ENCODE measurements at places on chromosomes 4 and X.
A peak's percentile ranks its signal among the peaks of the same experiment; 100 is the strongest.

DNA sequence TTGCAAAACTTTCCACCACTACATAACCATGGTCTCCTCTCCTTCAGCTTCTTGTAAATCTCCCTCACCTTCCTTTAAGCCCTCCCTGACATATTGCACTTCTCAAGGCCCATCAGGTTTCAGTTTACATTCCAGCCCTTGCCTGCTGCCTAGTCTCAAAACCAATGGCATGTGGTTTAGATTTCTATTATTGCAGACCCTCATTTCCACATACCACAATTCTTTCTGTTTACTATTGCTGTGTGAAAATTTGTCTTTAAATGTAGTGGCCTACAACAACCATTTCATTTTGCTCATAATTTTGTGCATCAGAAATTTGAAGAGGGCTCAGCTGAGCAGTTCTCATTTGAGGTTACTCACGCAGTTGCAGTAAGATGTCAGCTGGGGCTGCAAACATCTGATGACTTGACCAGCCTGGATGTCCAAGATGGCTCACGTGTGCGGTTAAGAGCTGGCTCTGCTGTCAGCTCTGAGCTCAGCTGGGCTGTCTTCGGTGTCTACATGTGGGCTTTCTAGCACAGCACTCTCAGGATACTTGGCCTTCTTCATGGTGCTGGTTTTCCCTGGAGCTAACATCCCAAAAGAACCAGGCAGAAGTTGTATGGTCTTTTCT is 29.9 kb upstream of the SOD3 start:
- peak; percentile 53 for DNase-seq

- no peak for DNase-seq
These were observed 82.6 kb upstream of the HS3ST1 start for GRCh38 chr4:11511321-11511720.

- peak; percentile 70 for DNase-seq
These were observed 101.7 kb downstream of the CHIC2 start for GRCh38 chr4:53962516-53963225.

- DNase-seq = no peak
These were observed 32.9 kb downstream of the HERC6 start for GRCh38 chr4:88411491-88412096.

GRCh38 chrX:153244767-153245166 is 65.7 kb downstream of the MAGEA1 start:
- DNase-seq = no peak

DNA sequence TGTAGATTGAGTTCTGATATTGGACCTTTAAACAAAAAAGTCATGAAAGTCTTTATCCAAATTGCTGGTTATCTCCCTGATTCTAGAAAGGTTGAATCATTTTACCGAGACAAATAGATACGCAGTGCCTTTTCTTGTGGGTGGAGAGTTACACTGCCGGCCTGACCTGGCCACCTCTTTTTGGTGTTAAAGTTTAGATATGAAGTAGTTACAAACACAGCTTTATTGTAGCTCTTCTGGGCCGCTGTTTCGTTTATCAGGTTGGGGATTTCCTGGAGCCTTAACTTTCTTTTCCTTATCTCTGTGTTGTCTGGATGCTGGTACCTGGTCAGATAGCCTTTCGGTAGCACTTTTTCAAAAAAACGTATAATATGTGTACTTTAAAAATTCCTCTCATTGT is 31.0 kb downstream of the FNIP2 start:
- DNase-seq = no peak

DNA sequence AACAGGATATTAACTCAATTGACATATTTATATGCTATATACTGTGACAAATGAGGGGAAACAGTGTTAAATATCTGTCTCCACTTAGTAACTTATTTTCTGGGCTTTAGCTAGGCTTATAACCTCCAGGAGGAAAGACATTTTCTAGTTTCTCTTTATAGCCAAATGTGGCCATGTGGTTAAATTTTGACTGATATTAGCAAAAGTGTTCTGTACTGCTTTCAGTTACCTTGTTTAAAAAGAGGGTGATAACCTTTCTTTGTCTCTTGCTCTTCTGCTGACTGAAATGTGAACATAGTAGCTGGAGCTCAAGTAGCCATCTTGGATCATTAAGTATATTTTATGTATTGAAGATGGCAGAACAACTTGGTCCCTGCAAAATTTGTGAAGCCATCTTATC is 253.7 kb downstream of the PDHA2 start:
- no peak for DNase-seq

DNA sequence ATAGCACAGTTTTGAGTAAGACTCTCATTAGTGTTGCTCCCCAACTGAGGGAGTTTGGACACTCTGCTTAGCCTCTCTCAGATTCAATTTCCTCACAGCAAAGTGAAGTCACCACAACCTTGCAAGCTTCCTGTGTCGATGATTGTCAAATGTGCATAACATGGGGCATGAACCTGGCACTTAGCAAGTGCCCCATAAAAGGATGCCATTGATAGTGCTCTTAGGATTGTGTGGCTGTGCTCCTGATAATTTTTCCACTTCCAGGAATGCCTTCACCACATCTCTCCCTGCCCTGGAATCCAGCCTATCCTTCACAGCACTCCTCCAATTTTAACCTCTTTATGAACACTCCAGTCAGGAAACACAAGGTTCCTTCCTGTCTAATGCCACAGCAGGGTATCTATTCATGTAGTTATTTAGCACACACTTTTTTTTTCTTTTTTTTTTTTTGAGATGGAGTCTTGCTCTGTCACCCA is 309.4 kb downstream of the PPP3CA start:
- no peak for DNase-seq

- peak; percentile 70 for DNase-seq
These were observed 189.1 kb upstream of the C1QTNF7 start for GRCh38 chr4:15238720-15239119.

DNA sequence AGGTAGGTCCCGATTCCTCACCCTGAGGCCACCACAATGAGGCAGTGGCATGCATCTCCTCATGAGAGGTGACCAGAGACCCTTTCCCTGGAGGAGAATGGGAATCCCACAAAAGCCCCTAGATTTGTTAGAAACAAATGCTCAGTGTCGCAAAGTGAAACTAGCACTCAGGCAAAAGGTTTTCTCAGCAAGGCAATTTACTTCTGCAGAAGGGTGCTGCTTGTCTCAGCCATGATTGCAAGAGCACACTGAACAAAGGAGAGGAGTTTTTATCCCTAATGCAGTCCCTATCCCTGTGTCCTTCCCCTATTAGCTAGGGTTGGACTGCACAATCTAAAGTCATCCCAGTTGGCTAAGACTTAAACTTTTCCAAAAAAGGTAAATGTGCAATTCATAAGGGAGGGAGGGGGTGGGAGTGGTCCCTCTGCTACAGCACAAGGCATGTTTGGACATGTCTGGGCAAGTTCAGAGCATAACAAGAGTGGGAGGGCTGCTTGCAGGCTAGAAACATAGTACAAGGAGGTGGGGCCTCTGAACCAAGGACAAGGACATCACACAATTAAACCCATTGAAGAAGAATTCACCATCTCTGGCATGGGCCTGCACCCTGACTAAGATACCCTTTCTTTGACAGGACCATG is 185.3 kb downstream of the CCNG2 start:
- DNase-seq = no peak

DNA sequence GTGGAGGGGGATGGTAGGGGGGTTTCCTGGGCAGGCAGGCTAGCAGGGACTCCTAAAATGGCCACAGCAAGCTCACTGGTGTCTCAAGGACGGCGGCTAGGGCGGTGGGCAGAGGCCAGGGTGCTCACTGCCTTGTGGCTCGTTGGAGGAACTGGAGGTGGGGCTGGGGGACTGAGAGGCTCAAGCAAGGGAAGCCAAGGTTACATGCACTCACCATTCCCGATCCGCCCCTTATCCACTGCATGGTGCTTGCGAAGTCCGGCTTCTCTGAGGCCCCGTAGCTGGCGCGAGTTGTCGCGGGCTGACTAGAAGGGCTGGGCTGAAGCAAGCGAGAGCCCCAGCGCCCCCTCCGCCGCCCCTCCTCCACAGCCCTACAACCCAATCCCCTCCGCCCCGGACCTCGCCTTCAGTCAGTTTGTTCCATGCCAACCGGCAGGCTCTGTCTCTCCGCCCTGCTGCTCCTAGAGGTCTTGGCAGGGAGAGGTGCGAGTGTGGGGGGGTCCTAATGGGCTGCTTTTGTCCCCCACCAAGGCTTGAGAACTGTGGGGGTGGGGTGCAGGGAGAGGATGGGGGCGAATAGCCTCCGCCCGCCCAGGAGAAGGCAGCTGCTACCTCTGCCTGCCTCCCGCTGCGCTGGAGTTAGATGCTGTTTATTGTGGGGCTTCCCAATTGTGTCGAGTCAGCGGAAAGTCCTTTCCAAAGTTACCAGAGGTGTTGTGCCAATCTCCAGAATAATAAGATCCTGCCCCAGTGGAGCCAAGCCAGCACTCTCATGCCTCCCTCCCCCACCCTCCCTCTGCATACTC is at the start of gene ARHGEF9:
Gene ARHGEF9, minus strand, starts transcription at position 313 of the 806 bp plus-strand sequence. Its CDS starts 69 bp downstream, at position 244.
- peak; percentile 10 for DNase-seq

GRCh38 chr4:154184238-154184637 is 307.4 kb downstream of the DCHS2 start:
- no peak for DNase-seq

DNA sequence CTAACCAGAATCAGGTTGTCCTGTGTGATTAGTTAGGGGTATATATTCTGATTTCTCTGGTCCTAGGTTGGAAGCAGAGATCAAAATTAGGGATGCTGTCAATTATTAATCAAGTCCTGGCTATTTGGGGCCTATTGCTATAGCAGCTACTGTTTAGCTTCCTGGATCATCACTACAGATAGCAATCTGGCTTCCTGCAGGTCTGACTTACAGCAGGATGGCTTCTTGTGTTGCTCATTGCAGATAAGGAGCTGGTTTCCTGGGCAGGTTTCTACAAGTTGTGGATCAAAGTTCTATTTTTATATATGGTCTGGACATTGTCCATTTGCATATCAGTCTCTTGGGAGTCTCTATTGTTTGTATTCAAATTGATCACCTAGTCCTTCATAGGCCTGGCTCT is 57.7 kb upstream of the C4orf54 start:
- DNase-seq = no peak

GRCh38 chr4:8252301-8253173 is 17.0 kb upstream of the HTRA3 start:
- DNase-seq = no peak

DNA sequence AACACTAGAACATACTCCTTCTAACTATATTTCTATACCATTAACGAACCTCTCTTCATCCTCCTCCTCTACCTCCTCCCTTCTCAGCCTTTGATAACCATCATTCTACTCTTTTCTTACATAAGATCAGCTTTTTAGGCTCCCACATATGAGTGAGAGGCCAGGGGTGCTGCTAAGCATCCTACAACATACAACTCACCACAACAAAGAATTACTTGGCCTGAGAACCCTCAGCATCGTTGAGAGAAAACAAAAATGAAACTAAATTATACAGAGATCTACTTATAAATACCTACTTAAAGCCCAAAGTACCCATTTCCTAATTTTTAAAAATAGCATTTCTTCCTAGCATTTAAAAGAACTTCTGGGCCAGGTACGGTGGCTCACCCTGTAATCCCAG is 77.7 kb downstream of the CC2D2A start:
- no peak for DNase-seq

DNA sequence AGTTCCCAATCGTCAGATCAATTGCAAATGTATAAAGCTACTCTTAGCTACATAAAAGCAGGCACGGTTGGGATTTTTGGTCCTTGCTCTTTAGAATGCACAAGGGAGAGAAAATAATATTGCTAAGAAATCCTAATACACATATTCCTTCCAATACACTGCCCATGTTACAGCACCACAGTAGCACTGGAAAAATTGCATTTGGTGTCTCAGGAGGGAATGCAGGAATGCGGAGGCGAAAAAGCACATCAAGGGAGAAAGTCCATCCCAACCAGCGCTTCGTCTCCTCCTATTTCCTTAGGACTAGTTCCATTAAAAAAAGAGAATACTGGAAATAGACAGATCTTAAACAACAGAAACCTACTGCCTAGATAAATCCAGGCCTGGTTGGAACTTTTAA is 23.9 kb downstream of the ADGRA3 start:
- no peak for DNase-seq

DNA sequence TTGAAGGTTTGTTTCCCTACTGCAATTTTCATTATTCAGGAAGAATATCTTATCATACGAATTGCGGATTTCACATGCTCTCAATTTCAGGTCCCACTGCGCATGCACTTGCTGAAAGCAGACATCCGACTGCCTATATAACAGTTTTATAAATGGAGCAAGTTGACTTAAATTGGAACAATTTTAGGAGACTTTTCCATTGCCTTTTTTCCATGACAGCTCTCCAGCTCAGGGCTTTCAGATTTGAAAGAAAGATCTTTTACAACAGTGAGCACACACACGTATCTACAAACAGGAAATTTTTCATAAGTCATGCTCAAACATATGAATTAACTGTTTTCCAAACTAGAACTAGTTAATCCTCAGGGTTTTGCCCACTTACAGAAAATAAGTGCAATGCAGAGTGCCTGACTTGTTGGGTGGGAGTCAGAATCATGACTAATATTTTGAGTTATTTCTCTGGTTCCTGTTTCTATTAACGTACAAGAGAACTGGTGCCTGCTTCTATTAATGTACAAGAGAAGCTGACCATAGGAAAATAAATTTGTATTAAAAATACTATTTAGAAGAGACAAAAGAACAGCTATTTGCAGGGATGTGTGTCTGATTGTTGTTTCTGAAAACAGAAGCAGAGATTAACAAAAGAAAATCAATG is 137.9 kb downstream of the GPC3 start:
- DNase-seq = no peak

DNA sequence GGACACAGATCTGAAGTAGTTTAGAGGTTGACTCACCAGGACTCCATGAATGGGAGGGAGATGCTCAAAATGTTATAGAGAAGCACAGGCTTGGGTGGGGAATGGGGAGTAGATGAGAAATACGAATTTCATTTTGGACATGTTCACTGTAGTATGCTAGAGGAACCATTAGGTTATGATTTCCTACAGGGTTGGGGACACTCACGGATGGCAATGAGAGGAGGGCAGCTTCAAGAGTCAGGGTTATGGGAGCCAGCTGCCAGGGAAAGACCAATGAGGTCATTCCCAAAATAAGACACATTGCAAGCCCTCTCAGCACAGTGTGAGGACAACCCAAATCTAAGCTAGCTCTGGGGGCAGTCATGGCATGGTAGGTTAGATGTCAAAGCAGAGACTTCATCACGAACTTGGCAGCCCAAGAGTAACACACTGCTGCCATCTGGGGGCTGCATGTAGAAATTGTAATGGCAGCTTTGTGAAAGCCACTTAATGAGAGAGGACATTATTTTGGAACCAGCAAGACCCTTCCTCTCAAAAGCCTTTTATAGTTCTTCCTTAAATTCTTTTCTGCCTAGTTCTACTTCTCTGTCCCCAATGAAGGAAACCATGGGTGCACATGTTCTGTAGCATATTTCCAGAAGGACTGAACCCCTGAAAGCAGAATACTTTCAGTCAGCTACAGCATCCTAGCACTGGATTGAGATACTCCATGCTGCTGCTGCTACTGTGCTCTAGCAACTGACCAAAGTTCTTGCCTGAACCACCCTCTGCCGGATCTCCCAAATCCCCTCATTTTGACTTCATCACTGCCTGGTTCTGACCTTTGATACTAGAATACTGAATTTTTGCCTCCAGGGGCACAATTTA is 16.2 kb upstream of the ZCCHC12 start:
- peak; percentile 51 for DNase-seq

GRCh38 chrX:14843666-14844065 is 29.2 kb downstream of the FANCB start:
- no peak for DNase-seq

GRCh38 chrX:133544115-133544514 is 128.8 kb upstream of the GPC4 start:
- DNase-seq = peak; percentile 60

GRCh38 chr4:13905543-13905942 is 278.0 kb upstream of the BOD1L1 start:
- no peak for DNase-seq

Measured in AG08395 (cell line).